ENCODE measurements at places on chromosomes 1 and 21.

- no peak for DNase-seq
Measured at GRCh38 chr1:78210175-78210574, 164.4 kb downstream of the GIPC2 start.

- DNase-seq, result no peak
Measured at GRCh38 chr1:200969726-200970561, 53.6 kb downstream of the KIF21B start.

DNA sequence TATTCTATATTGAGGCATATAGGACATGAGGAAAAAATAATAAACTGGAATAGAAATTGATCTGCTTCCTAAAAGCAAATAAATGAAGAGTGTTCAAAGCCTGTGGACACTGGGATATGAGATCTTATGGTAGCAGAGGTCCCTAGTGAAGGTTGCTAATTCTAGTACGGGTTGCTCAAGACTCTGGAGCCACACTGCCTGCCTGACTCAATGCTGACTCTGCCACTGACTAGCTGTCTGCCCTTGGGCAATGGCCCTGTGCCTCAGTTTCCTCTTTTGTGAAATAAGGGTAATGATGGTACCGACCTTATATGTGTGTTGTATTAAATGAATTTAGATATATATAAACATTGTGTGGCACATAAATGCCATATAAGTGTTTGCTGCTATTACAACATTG is 59.0 kb upstream of the C1orf53 start:
- no peak for DNase-seq

DNA sequence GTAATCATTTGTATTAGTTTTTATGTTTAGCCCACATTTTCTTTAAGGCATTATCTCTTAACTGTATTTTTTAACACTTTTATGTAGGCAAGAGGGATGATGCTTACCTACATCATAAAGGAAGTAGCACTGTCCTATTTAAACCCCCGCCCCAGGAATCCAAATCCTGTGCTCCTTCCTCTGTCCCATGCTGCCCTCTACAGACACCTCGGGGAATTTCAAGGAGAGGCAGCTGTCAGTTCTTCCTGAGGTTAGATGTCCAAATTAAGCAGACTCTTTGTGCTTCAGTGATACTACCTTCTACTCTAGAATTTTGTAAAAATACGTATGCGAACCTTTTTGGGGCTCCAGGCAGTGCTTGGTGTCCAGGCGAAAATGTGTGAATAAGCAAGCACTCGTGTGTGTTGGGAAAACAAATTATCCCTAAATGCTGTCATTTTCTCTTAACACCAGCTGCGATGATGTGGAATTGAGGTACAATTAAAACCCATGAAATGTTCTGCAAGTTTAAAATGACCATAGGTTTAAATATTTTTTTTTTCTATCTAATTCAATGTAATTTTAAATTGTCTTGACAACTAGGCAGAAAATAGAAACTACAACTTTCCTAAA is 19.2 kb downstream of the CRCT1 start:
- DNase-seq, result no peak

GRCh38 chr1:113660088-113660487 is 99.2 kb downstream of the PHTF1 start:
- DNase-seq, result no peak

DNA sequence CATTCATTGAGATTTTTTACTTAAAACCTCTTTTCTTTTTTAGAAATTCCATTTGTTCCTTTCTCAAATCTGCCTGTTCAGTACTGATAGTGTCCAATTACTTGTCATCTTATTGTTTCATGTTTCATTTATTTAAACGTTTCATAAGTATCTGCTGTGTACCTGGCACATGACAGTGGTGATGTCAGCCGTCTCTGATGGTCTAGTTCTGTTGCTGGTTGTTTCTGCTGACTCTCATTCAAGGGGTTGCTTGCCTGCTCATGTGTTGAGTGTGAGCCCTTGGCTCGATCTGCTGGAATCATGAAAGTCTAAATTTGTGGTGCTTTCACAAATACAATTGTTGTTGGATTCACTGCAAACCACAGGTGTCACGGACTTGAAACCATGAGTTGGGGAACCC is 25.5 kb upstream of the C2CD2 start:
- no peak for DNase-seq

GRCh38 chr1:75308365-75308764 is 174.2 kb downstream of the LHX8 start:
- no peak for DNase-seq

GRCh38 chr1:39488012-39488545 is 3.4 kb upstream of the BMP8A start:
- DNase-seq, result no peak

GRCh38 chr1:56520016-56520601 is 59.3 kb downstream of the PLPP3 start:
- DNase-seq, result no peak

DNA sequence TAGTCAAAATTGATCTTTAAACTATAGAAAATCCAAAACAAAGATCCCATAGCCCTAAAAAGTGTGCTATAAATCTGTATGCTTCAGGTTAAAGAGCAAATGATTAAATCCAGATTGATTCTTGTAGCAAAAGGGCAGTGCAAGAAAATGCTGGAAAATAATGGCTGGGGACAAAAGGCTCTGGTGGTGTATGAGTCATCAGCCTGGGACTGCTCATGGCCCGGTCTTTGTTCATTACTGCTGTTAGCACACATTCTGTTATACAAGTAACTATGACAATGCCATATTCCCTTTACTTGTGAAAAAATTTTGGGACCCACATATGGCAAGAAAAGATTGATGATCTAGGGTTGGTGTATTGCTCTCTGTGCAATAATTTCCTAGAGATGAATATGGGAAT is 89.1 kb downstream of the RWDD3 start:
- no peak for DNase-seq

DNA sequence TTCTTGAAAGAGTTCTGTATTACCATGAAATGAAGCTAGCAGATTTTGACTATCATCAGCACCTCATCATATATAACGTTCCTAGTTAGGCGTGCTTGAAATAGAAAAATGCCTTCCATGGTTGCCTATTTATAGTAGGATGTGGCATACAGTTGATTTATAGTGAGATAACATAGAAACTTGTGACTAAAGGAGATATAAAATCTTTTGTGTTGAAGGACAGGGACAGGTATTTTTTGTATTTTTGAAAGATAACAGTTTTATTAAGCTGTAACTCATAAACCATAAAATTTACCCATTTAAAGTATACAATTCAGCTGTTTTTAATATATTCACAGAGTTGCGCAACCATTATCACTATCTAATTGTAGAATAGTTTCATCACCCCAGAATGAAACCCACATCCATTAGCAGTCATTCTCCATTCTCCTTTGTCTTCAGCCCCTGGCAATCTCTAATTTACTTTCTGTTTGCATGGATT is 19.3 kb downstream of the SPEN start:
- DNase-seq, result no peak

- no peak for DNase-seq
Measured at GRCh38 chr1:37174876-37175275, 140.6 kb upstream of the GRIK3 start.

DNA sequence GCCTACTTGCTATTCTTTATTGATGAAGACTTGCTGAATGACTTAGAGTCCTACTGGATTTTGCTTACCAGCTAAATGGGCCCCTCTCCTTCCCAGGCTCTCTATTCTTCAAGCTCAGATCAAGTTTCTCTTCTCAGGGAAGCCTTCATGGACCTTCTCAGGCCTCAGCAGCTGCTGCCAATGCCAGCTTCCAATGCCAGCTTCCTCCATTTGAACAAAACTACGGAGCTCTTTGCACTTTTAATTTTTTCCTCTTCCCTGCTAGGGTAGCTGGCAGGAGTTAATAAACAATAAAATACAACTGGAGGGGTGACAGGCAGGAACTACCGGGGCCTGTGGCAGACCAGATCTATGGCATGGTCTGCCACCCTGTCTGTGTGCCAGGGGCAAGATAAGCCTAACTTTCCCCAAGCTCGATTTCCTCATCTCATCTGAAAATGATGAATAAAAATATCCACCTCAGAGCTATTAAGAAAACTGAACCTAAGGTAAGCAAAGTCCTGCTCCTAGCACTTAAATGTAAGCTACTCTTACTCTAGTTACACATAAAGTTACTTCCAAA is 995 bp upstream of the IPO13 start:
- no peak for DNase-seq

DNA sequence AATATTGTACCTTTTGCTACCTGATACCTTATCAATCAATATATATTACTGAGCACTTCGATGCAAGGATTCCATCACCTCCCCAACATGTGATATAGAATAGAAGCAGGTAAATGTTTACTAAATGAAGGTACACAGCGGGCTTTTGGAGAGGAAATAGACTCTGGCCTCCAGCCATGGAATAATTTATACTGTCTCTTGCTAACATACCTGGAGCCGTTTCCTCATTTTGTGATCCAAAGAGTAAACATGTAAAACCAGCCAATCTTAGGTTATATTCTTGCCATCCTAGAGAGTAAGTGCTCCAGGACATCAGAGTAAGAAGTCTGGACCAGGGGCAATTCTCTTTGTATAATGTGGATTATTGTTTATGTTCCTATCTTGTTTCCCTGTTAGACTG is 39.4 kb downstream of the NDUFS5 start:
- DNase-seq, result no peak

- no peak for DNase-seq
Measured at GRCh38 chr1:50438945-50439344, 15.7 kb upstream of the DMRTA2 start.

DNA sequence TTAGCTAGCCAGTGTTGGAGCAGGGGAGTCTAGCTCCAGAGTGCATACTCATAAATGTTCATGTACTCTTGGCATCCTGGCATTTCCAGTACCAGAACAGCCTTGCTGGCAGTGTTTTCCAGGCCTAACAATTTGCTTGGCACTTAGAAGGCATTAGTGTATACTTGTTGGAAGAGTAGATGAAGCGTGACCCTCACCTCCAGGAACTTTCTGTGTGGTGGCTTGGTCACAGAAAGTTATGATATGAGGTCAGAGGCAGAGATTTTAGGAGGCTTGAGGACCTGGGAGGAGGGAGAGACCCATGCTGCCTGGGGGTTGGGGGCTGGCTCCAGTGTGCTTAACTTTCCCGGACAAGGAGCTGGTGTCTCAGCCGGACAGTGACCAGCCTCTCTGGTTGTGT is 52.7 kb upstream of the GCLM start:
- no peak for DNase-seq

- DNase-seq, result no peak
Measured at GRCh38 chr1:205965036-205965884, 22.0 kb upstream of the SLC26A9 start.

GRCh38 chr1:230197644-230198567 is 130.9 kb downstream of the GALNT2 start:
- DNase-seq, result no peak

- no peak for DNase-seq
Measured at GRCh38 chr1:53878492-53879105, 11.0 kb downstream of the YIPF1 start.

- no peak for DNase-seq
Measured at GRCh38 chr1:206744683-206745082, 25.9 kb upstream of the IL19 start.

- DNase-seq, result no peak
Measured at GRCh38 chr1:161198897-161199431, at the start of gene ADAMTS4. Gene ADAMTS4 (minus strand): TSS chr1:161199054. CDS start chr1:161198627, 427 bp downstream.

- no peak for DNase-seq
Measured at GRCh38 chr1:224300346-224300745, 29.6 kb downstream of the NVL start.

DNA sequence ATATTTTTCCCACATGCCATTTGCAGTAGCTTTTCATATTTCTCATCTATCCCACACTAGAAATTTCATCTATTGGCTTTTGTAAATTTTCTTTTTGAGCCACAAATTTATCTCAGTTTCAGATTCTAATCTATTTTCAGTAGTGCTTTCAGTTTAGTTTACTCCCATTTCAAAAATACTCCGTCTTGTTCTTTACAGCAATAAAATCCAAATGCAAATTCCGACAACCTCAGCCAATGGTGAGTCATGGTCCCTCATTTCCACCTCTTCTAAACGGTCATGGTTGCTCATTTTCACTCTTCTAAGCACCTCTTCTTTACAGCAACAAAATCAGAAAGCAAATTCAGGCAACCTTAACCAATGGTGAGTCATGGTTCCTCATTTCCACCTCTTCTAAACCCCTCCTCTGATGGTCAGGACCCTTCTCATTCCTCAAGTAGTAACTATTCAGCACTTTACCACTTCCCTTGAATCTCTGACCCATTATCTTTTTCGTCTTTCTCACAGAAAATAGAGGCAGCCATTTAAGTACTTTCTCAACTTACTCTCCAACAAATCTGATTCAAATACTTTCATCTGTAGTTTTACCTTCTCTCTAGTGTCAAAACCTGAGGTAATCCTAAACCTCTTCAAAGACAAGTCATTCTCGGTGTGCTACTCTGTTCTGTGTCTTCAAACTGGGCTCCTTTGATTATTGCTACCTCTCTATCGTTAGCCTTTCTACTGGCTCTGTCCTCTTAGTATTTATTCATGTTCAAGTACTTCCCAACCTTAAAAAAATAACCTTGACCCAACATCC is 34.4 kb downstream of the C21orf91 start:
- DNase-seq, result no peak

DNA sequence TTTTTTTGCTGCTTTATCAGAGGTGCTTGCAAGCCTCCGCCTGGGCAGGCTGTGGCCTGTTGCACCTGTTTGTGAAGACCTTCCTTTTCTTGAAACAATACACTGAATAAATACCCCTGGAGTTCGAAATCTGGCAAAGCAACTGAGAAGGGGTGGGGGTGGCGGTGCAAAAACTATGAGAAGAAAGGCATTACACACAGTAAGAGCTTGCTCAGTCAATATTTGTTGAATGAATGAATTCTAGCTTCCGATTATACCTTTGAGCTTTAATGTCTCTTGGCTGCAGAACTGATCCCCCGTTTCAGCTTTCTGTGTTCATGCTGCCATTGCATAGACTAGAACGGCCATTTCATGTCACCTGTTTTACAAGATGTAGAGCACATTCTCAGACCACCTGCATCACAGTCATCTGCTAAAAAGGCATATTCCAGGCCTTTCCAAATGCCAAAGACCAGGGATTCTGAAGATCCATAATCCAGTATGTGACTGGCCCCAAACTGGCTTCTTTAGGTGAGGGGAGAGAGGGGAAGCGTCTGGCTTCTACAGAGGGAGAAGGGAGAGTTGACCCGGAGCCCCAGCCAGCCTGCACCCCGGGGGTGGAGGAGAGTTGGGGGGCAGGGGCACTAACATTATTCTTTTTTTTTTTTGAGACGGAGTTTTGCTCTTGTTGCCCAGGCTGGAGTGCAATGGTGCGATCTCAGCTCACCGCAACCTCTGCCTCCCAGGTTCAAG is 111.5 kb downstream of the ETS2 start:
- no peak for DNase-seq

DNA sequence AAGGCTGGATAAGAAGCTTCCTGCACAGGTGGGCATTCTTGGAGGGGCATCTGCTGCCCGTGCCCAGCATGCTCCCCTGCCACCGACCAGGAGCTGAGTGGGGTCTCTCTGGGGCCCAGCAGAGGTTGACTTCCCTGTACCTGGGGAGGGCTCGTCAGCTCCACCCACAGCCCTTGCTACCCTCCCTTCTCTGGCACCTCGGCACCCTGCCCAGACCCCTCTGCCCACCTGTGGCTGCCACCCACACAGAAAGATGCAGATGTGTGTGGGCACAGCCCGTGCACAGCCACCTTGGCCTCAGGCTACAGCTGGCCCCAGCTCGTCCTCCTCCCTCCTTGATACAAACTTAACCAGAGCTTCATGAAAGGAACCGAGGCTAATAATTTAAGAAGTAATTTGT is 241.2 kb upstream of the VAMP3 start:
- DNase-seq, result no peak
